ENCODE measurements at places on chromosomes 2 and 18. TPM values are rescaled to one million over a fixed set of nuclear protein-coding genes. Genes with fewer than 3 reads are reported as not detected.
A peak's percentile ranks its signal among the peaks of the same experiment; 100 is the strongest.

The SERPINB13 gene
- total RNA-seq: not detected

The TYMS gene
- 27.6 TPM for total RNA-seq

The SPRED2 gene
- 3.0 TPM for total RNA-seq

- DNase-seq: no peak
Measured at GRCh38 chr2:122528958-122529705, 773.7 kb downstream of the TSN start.

GRCh38 chr2:235138339-235138738 lies 186.5 kb downstream of the SH3BP4 start:
- no peak for DNase-seq

The COLEC11 gene
- total RNA-seq: 0.13 TPM

DNA sequence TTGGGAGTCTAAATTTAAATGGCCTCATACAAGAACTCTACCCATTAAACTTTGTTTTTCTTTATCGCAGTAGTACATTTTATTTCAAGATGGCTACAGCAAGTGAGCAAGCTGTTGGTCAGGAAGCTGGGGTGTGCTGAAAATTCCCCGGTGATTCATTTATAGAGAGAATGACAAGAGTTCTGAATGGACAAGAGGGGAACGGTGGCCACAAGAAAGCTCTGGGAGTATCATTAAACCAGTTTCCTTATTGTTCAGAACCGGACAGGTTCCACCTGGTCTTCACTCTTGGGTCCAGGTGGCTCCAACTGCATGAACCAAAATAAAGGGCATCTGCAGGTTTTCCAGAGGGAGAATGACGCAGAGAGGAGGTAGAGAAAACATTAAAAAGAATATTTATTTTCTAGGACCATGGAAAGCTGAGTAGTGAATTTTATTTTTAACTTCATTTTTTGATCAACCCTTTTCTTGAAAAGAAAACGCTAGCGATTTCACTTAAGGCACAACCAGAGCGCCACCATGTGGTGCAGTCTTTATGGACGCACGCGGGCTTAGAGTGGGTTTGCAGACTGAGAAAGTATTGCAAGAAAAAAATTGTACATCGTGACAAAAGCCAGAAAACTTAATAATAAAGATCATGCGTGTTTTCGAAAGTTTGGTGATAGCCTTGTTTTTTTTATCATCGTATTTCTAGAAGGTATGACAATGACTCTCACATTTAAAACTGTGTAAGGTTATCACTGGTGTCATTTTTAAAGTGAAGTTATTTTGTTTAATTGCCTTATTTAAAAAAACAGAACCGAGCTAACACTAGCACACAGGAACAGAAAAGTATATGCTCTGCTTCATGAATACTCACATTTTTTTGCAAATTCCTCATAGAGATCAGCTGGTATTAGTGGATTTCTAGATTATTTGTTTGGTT lies 97.9 kb upstream of the NOL4 start:
- peak; percentile 21 for DNase-seq

- DNase-seq: no peak
Measured at GRCh38 chr2:54891909-54892308, 158.3 kb downstream of the RTN4 start.

DNA sequence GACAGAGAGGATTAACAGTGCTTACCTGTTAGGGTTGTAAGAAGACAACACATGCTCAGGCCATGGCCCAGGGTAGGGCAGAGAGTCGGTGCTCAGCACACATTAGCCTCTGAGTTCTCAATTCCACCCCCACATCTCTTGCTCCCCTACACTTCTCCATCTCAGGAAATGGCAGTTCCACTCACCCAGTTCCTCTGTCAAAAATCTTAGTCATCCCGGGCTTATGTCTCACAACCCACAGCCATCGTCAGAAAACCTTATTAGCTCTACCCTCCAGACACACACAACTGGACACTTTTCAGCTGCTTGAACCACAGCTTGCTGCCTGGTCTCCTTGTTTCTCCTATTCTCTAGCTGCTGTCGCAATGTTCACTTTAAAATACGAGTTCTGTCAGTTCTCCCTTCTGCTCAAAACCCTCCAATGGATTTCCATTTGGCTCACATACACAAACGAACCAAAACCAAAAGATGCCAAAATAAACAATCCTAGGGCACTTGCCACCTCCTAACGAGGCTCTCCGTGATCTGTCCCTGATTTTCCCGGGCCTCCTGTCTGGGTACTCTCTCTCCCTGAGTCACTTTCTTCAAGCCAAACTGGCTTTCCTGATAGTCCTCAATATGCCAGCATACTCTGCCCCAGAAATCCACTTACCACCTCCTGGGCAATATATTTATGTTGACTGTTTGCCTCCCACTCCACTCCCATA lies 89.7 kb downstream of the KCTD1 start:
- no peak for DNase-seq

GRCh38 chr18:53838746-53839145 lies 385.7 kb downstream of the MBD2 start:
- DNase-seq: no peak

The HAAO gene
- total RNA-seq: not detected

The CIB4 gene
- not detected for total RNA-seq

The FAP gene
- 1.3 TPM for total RNA-seq

Data from dermis microvascular lymphatic vessel endothelial cell (primary cell).